ENCODE measurements at places on chromosomes 2 and 18.

DNA sequence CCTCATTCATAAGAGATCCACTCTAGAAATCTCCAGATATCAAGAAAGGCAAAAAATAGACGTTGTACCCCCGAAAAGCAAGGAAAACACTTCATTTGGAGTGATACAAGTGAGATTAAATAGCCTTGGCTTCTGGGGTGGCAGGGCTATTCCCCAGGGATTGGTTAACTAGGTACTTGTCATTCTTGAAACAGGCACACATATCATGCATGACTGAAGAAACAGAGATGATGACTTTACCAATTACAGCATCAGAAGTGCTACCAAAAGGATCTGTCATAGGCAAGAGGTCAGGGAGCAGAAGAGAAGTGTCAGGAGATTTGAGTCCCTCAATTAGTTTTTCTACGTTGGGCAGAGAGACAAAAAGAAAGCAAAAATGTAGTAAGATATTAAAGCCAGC is 45.2 kb upstream of the NFU1 start:
- H3K27ac ChIP-seq: peak overlapping the region; percentile 51
- peaks cover 23% of the 10 kb centered on the region for H3K4me1 ChIP-seq

DNA sequence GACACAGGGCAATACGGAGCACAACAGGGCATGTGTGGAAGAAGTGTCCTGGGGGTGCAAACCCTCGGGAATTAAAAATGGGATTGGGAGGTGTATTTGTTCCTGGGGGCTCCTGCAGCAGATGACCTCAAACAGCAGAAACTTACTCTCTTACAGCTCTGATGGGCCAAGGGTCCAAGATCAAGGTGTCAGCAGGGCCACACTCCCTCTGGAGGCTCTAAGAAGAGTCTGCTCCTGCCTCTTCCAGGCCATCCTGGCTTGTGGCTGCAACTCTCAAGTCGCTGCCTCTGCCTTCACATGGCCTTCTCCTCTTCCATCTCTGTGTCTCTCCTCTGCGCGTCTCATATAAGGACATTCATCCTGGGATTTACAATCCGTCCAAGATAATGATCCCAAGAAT is 12.4 kb upstream of the SPATA3 start:
- H3K36me3 ChIP-seq: no peaks in the 10 kb centered on the region
- no peak overlapping the region for H3K4me3 ChIP-seq
- peaks cover 33% of the 10 kb centered on the region for H3K4me1 ChIP-seq
- no peak for DNase-seq
- H3K27ac ChIP-seq: no peak overlapping the region

GRCh38 chr2:198483051-198483450 is 678.7 kb downstream of the PLCL1 start:
- no peaks in the 10 kb centered on the region for H3K36me3 ChIP-seq
- no peaks in the 10 kb centered on the region for H3K4me1 ChIP-seq
- no peak overlapping the region for H3K4me3 ChIP-seq
- H3K27me3 ChIP-seq: no peaks in the 10 kb centered on the region
- H3K27ac ChIP-seq: no peak overlapping the region
- DNase-seq: no peak

GRCh38 chr2:225310745-225311144 is 88.8 kb upstream of the NYAP2 start:
- H3K27ac ChIP-seq: no peak overlapping the region
- peaks cover 2% of the 10 kb centered on the region for H3K36me3 ChIP-seq
- H3K4me3 ChIP-seq: no peak overlapping the region
- peaks cover 15% of the 10 kb centered on the region for H3K27me3 ChIP-seq
- H3K4me1 ChIP-seq: no peaks in the 10 kb centered on the region
- DNase-seq: no peak

Measured in T-helper 17 cell (primary cell).